Stimulated activated memory B cell treated with anti-CD40 and anti-IgM and Interleukin-4, amounts not matched to agents 10 μg/mL and 1 μg/mL and 100 μg/mL, for 72 hours (primary cell): ENCODE measurements at places on chromosomes 3 and 15.
A peak's percentile ranks its signal among the peaks of the same experiment; 100 is the strongest.

GRCh38 chr3:113551820-113552219 is 19.5 kb downstream of the SIDT1 start:
- ATAC-seq = no peak

GRCh38 chr3:12838179-12838965 is 3.0 kb downstream of the RPL32 start:
- ATAC-seq = no peak

DNA sequence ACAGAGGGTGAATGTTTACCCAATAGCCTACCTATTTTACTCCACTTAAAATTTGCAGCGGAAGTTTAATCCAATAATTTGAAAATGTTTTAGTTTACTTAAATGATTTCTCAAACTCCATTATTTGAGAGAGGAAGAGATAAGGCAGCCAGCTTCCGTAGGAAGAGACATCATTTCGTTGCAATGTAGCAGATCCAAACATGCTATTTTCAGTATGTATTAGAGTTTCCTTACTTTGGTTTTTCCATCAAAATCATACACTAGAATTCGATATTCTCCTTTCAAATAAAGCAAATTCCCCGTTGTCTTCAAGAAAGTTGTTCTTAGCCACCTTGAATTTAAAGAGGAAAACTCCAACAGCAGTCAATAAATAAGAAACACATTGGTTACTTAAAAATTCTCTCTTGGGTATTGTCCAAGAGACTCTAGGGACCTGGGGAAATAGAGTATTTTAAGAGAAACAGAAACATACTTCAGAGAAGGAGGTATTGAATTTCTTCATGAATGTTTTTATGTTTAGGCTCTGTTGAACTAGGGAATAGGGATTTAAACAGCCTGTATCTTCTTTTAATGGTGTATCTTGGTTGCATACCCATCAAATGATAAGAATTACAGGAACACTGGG is 324.5 kb upstream of the GBE1 start:
- no peak for ATAC-seq

- no peak for ATAC-seq
Measured at GRCh38 chr15:49678655-49679054, 57.8 kb downstream of the DTWD1 start.

- no peak for ATAC-seq
Measured at GRCh38 chr3:55937301-55937700, 450.2 kb upstream of the WNT5A start.

DNA sequence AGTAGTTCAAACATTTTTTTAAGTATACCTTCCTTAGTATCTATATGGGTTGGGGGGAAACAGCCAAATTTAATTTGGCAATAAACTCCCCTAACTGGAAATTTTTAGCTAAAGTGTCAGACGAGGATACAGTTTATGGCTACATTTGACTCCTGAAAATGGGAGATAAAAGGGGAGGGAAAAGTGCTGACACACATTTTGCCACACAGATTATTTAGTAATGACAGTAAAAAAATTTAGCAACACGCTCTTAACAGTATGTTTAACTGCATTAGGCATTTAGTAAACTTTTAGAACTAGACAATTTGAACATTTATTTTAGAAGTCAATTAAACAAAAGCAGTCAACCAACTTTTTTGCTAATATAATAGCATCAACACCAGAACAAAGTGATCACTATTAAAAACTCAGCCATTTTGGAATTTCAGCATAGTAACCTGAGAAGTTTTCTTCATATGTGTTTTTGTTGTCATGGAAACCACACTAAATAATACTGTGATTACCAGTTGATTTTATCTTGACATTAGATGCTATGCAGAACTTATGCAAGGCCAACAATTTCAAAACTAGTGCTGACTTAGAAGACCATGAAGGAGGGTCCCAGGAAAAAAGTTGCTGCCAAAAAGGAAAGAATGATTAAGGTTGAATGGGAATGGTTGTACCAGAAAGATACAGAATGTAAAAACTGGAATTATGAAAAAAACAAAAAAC is 47.0 kb upstream of the TFG start:
- no peak for ATAC-seq

GRCh38 chr15:97849183-97849582 is 111.3 kb upstream of the ARRDC4 start:
- no peak for ATAC-seq

DNA sequence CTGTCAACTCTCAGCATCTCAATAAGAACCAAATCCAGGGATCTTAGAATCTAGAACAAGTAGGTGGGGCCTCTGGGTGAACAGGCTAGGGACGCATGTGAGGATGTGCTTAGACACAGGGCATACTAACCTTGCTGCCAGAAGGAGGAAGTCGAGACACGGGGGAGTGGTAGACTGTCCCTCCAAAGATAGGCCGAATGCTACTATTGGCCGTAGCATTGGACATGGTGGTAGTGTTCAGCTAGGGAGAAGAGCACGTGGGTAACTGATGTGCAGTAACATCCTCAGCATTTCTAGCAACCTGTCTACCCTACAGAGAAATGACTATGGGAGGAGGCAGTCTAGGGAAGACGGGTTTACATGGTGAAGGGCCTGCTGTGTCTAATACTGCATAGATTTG is 15.6 kb downstream of the RCCD1 start:
- no peak for ATAC-seq

- ATAC-seq = no peak
Measured at GRCh38 chr3:127814325-127814781, 8.0 kb downstream of the MGLL start.

DNA sequence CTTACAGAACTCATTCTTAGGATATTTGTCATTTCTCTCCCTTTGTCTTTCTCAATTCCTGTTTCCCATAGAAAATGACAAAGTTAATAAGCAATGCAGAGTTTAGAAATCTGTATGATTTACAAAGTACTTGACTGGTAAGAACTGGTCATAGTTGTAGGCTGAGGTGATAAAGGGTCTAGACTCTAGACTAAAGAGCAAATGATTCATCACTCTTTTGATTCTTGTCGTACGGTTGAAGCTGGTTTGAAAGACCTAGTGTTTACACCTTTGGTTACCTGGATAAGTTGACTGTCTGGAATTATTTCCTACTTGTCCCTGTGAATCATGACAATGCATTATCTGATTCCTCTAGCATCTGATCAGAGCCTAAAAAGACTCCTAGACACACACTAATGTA is 58.9 kb upstream of the TP63 start:
- peak; percentile 46 for ATAC-seq

DNA sequence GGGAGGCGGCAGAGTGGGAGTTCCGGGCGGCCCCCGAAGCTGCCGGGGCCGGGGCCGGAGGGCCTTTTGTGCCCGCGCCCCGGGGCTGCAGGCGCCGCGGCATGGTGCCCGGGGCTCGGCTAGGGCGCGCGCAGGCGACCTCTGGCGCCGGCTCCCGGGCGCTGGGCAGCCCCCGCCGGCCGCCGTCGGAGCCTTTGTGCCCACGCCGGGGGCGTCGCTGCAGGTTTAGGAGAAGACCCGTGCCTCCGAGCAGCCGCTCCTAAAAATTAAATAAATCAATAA is 299 bp downstream of the PAQR9 start:
- ATAC-seq = no peak

- no peak for ATAC-seq
Measured at GRCh38 chr3:38491215-38491614, 4.9 kb upstream of the EXOG start.

GRCh38 chr3:99909714-99910495 is 92.2 kb downstream of the CMSS1 start:
- ATAC-seq = no peak

- ATAC-seq = no peak
Measured at GRCh38 chr3:58150130-58150809, 60.5 kb downstream of the DNASE1L3 start.

DNA sequence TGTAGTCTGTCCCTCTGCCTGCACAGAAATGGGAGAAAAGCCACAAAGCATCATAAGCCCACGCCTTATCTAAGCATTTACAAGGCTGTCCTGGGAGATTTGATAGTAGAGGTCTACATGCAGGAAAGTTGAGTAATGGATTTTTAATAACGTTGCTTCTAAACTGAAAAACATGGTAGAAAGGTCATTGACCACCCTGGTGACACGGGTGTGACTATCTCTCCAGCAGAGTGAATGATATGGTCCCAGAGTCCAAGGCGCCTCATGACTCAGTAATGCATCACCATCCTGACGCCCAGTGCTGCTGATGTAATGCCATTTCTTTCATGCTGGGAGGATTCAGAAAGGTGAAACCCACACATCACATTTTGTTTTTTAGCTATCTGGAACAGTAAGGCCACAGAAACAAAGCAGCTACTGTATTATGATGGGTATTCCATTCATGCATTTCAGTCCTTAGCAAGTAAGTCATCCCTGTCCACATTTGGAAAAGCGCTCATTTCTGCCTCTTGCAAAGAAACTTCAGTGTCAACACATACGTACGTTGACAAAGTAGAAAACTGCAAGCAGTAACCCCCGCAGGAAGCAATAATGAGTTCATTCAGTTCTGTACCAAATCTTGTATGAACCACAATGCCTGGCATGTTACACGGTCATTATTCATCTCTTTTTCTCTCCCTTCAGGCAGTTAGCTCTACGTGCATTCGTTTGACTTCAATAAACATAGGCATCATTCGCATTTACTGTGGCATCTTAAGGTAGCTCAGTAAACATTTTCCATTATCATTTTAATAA is 483.5 kb downstream of the GABRG3 start:
- ATAC-seq = no peak

DNA sequence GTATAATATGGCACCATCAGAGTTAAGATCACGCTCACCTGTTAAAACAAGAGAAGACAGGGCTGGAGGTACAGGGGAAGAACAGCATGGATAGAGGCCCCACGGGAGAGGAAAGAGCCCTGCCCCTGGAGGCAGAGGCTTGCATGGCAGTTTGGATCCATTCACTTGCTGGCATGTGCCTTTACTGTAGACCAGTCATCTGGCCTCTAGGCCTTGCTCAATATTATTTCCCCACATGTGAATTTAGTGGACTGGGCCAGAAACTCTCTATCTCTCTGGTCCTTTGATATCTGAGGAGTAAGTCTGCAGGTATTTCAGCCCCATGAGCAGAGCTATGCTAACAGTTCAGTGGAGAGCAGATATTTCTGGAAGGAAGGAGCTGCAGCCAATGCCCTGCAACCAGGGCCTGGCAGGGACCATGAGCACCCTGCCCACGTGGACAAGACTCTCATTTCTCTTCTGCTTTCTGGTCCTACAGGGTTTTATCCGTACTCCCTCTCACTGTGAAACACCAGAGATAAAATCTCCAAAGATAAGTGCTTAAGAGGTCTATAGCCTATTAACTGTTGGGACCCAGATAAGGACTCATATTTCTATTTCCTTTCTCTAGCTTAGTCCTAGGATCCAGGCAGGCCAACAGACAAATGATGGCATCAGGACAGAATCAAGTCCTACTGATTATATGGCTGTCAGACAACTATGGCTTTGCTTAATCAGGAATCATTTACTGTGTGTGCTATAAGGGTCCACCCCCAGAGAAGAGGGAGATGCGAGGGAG is 65.0 kb downstream of the CLDN11 start:
- ATAC-seq = peak; percentile 6

DNA sequence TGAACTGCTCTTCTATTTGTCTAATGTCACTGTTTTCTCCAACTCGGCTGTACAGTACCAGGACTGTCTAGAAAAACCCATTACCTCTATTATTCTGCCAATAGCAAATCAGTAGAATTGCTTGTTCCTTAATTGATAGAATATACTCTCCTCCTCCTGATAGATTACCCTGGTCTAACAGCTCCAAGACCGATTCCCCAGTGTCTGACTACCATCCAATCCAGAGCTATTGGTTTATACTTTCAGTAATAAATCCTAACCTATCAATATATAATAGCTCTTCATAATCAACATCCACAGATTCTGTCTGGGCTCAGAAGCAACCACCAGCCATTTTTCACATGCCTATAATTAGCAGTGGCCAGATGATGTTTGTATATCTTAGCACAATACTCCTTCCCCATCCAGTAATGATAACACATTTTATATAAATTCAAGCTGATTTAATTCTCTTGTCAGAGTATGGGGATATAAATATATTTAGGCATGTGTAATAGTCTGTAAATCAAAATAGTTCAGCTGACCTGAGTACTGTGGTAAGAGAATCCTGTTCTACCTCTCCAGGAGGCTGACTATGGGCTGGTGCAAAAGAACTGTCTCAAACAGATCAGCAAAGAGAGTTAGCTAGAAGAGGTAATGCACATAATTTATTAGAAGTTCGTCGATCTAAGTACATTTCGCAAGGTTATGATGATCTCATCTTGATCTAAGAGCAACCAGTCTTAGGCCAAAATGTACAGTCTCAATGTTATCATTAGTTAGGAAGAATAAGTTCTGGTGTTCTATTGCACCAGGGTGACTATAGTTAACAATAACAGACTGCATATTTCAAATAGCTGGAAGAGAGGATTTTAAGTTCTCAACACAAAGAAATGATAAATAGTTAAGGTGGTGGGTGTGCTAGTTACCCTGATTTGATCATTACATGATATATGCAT is 193.4 kb downstream of the SHOX2 start:
- no peak for ATAC-seq

DNA sequence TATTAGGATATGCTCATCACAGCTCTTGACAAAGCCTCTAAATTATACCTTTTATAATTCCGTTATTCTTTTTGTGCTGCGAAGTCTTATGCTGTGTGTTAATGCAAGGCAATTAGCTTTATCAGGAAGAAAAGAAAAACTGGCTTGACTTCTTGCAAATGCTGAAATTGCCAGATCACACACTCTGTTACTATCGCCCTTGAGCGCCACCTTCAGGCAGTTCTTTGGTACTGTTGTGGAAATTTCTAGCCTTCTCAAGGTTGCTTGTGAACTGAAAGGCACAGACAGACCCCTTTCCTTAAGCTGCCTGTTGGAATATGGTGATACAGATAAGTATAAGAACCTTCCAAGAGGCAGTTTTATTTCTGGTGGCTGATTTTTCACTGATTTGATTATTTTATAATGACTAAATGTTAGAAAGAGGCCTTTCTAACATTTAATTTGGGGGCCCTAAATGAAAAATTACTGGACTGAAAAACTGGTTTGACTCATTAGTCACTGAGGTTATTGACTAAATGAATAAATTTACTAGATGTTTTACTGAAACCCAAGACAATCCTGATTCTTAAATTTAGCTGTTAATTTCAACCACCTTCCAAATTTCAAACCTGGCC is 126.2 kb upstream of the RASGRP1 start:
- peak; percentile 72 for ATAC-seq

DNA sequence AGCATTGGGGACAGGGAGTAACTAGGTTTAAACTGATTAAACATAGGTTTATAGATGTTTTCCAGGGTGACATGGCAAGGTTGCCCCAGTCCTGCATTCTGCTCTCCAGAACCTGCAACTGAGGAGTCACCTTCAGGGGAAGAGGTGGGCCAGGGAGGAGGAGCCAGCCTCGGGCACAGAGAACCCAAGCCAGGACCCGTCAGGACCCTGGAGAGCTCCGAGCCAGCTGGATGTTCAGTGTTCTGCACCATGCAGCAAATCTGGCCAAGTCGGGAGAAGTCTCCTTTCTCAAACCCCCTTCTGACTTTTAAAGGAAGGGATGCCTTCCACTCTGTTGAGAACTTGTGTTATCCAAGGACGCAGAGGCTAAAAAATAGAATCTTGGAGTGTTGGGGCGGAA is 62.1 kb upstream of the SLC6A11 start:
- ATAC-seq = no peak

DNA sequence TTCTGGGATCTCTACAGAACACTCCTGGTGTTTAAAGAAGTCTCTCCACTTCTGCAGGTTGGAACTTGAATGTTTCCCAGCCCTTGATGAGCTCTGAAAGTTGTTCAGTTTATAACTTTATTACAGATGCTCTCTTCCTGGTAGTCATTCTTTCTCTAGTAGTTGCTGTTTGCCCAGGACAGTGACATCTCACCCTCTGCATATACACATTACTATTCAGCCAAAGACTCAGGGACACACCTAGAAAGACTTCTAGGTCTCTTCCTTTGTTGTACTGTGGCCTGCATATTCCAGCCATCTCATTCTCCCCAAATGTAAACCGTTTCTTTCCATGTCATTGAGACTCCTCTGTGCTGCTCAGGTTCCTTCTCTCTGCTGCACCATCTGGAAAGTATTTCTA is 76.7 kb downstream of the MITF start:
- no peak for ATAC-seq
